Subcutaneous adipose tissue (tissue), 4 donors: ENCODE measurements at places on chromosomes 4 and X. TPM values are rescaled to one million over a fixed set of nuclear protein-coding genes. Genes with fewer than 3 reads are reported as not detected.

Gene S100G
- not detected for total RNA-seq

Gene GAGE2A
- total RNA-seq, result not detected

Gene SPANXN3
- not detected for total RNA-seq

Gene RCHY1
- total RNA-seq, result 23.1 TPM

Gene PPAT
- total RNA-seq, result 4.8 TPM

Gene HTRA3
- 65.9 TPM for total RNA-seq

Gene PDE5A
- total RNA-seq, result 17.9 TPM

Gene ADH1C
- total RNA-seq, result 24.2 TPM

Gene FMR1NB
- not detected for total RNA-seq

Gene PCDH7
- 1.3 TPM for total RNA-seq

Gene FGD1
- 1.9 TPM for total RNA-seq

Gene FAM241A
- 7.8 TPM for total RNA-seq

Gene SOX3
- total RNA-seq, result not detected

Gene RHOXF2B
- not detected for total RNA-seq

Gene CRMP1
- not detected for total RNA-seq

Gene HMGN5
- total RNA-seq, result 5.5 TPM

Gene SPIN2A
- 1.4 TPM for total RNA-seq

Gene SCML2
- 1.1 TPM for total RNA-seq

Gene NEIL3
- total RNA-seq, result 0.19 TPM

Gene PRAF2
- 10.2 TPM for total RNA-seq

Gene GRID2
- not detected for total RNA-seq

Gene ALPK1
- total RNA-seq, result 34.8 TPM

Gene CYTL1
- not detected for total RNA-seq

Gene PDE6B
- 3.8 TPM for total RNA-seq

Gene FAM9C
- 0.17 TPM for total RNA-seq

Gene ZNF595
- 29.7 TPM for total RNA-seq

Gene MGARP
- 0.65 TPM for total RNA-seq

Gene PPA2
- 56.4 TPM for total RNA-seq

Gene HPGDS
- 6.2 TPM for total RNA-seq
